Chondrocyte (in vitro differentiated cells): ENCODE measurements at places on chromosomes 4 and X.

- H3K4me1 ChIP-seq = no peaks in the 10 kb centered on the region
- H3K27ac ChIP-seq = no peak overlapping the region
- DNase-seq = no peak
- H3K27me3 ChIP-seq = no peaks in the 10 kb centered on the region
- peaks cover 6% of the 10 kb centered on the region for H3K36me3 ChIP-seq
Observed at GRCh38 chr4:140533951-140534480, 10.0 kb downstream of the ELMOD2 start.

DNA sequence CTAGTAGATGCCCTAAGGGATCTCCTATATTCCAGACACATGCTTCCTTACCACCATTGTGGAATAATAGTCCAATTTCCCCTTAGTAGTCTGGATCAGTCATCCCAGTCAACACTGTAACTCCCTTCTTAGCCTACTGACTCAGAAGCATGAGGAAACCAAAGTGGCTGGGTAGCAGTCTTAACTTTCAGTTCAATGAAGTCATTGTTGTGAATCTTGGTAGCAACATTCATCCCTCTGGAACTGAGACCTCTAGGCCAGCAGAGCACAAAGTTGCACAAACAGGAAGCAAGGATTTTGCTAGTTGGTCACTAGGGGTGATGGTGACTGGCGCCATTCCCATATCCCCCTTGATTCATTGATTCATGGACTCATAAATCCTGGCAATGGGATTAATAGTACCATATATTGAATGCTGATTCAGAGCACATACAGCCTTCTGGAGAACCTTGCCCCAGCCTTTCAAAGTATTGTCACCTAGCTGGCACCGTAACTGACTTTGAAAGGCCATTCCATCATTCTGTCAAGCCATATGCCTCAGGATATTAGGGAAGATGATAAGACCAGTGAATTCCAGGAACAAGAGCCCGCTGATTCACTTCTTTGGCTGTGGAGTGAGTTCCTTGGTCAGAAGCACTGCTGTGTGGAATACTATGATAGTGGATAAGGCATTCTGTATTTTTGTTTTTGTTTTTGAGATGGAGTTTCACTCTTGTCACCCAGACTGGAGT is 19.7 kb upstream of the GPAT3 start:
- no peak overlapping the region for H3K27ac ChIP-seq
- no peaks in the 10 kb centered on the region for H3K4me1 ChIP-seq
- H3K27me3 ChIP-seq = peaks cover 4% of the 10 kb centered on the region

- DNase-seq = no peak
- H3K4me1 ChIP-seq = peaks cover 8% of the 10 kb centered on the region
- H3K4me3 ChIP-seq = no peak overlapping the region
- H3K27ac ChIP-seq = no peak overlapping the region
- no peaks in the 10 kb centered on the region for H3K27me3 ChIP-seq
Observed at GRCh38 chr4:143437937-143438336, 75.6 kb upstream of the SMARCA5 start.

DNA sequence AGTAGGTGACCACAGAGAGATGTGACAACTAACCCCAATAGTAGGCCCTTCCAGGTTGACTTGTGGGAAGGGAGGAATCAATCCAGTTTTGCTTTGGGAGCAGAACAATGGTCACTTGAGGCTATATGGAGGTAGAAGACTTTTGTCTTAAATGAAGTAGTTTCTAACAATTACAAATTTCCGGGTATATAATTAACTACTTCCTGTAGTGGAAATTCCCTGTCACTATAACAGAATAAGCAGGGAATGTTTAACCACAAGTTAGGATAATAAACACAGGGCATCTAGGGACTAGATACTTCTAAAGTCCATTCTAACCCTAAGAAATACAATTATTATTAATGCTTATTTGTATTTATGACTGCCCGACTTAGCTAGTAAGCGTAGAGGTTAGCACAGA is 99.0 kb upstream of the TRPC3 start:
- DNase-seq = no peak
- H3K4me1 ChIP-seq = peaks cover 3% of the 10 kb centered on the region
- H3K4me3 ChIP-seq = no peak overlapping the region
- H3K36me3 ChIP-seq = no peaks in the 10 kb centered on the region
- H3K27ac ChIP-seq = no peak overlapping the region
- no peaks in the 10 kb centered on the region for H3K27me3 ChIP-seq

DNA sequence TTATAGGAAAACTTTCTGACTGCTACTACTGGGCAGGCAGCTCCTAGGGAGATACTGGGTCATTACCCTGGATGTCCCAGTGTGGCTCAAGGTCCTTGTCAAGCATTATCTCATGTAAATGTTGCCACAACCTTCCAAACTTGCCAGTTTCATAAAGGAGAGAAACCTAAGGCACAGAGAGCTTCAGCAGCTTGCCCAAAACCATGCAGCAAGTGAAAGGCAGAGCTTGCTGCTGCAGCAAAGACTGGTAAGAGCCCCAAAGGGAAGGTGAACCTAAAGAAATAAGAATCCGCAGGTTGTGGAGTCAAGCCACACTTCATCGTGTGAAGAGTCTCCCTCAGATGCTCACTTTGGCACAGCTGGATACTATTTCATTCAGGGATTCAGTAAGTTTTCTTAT is 2.3 kb downstream of the MPP1 start:
- H3K27me3 ChIP-seq = no peaks in the 10 kb centered on the region
- H3K36me3 ChIP-seq = no peaks in the 10 kb centered on the region
- H3K4me3 ChIP-seq = no peak overlapping the region
- peaks cover 32% of the 10 kb centered on the region for H3K4me1 ChIP-seq
- H3K27ac ChIP-seq = no peak overlapping the region
- no peak for DNase-seq

- no peaks in the 10 kb centered on the region for H3K27me3 ChIP-seq
- H3K36me3 ChIP-seq = no peaks in the 10 kb centered on the region
- H3K27ac ChIP-seq = peak overlapping the region; percentile 4
Observed at GRCh38 chrX:68299898-68300297, 133.4 kb downstream of the OPHN1 start.

DNA sequence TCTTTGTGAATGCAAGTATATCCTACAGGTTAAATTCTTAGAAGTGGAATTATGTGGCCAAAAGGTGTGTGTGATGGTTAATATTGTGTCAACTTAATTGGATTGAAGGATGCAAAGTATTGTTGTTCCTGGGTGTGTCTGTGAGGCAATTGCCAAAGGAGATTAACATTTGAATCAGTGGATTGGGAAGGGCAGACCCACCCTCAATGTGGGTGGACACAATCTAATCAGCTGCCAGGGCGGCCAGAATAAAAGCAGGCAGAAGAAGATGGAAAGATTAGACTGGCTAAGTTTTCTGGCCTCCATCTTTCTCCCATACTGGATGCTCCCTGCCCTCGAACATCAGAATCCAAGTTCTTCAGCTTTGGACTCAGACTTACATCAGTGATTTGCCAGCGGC is 76.2 kb upstream of the GBA3 start:
- no peak overlapping the region for H3K4me3 ChIP-seq
- no peaks in the 10 kb centered on the region for H3K4me1 ChIP-seq
- no peak for DNase-seq
- no peaks in the 10 kb centered on the region for H3K36me3 ChIP-seq
- H3K27ac ChIP-seq = no peak overlapping the region

GRCh38 chrX:70656304-70656703 is 211.7 kb downstream of the DLG3 start:
- no peak overlapping the region for H3K4me3 ChIP-seq
- H3K36me3 ChIP-seq = no peaks in the 10 kb centered on the region
- no peaks in the 10 kb centered on the region for H3K4me1 ChIP-seq

GRCh38 chr4:139524062-139524631 is 31.9 kb downstream of the SETD7 start:
- no peak for DNase-seq
- H3K4me3 ChIP-seq = no peak overlapping the region
- H3K4me1 ChIP-seq = peaks cover 5% of the 10 kb centered on the region
- H3K36me3 ChIP-seq = peaks cover 25% of the 10 kb centered on the region
- peak overlapping the region; percentile 6 for H3K27ac ChIP-seq

DNA sequence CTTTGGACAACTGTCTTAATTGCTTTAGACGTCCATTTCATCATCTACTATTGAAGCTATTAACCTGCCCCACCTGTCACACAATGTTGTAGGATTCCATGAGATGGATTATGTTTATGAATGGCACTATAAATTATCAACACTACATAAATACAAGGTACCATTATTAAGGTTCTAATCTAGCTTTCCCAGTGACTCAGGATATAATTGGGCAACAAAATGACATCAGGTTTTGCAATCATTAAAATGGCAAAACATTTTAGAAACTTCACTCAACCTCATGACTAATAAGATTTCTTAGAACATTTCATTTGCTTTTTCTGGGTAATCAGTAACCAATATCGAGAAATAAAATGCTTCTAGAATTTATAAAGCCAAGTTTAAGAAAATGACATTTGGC is 9.2 kb downstream of the HOPX start:
- peaks cover 25% of the 10 kb centered on the region for H3K4me1 ChIP-seq
- no peak for DNase-seq
- H3K36me3 ChIP-seq = no peaks in the 10 kb centered on the region
- H3K27ac ChIP-seq = no peak overlapping the region
